ENCODE measurements at places on chromosomes 4 and X.

GRCh38 chr4:99430106-99430505 lies 5.0 kb downstream of the ADH7 start:
- no peak for DNase-seq

GRCh38 chrX:150310881-150311280 lies 52.2 kb upstream of the MAMLD1 start:
- DNase-seq: no peak

DNA sequence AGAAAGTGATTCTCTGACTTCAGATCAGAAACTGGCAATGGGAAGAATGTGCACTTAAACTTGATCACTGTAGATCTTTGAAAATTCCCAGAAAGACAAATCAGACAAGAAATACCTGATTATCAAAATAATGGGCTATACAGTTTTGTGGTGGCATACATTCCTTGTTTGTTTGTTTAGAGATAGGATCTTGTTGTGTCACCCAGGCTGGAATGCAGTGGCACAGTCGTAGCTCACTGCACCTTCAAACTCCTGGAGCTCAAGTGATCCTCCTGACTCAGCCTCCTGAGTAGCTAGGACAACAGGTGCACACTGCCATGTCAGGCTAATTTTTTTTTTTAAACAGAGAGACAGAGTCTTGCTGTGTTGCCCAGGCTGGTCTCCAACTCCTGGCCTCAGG lies 81.0 kb upstream of the SPRY1 start:
- no peak for DNase-seq

GRCh38 chr4:185773419-185773818 lies 38.6 kb downstream of the SORBS2 start:
- DNase-seq: no peak

DNA sequence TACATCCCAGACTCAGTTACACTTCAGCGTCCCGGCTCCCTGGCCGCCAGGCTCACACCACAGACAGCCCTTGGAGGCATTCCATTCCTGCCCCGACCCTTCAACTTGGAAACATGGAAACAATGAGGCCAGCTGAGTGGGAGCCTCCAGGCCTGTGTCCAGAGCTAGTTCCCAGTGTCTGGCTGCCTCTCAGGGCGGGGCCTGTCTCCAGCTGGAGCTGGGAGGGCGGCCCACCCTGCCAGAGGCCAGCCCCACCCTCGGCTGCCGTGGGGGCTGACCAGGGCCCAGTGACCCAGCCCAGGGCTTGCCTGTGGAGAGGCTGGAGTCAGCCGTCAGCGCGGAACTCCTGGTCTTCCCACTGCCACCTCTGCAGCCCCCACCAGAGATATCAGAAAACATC lies 37.4 kb upstream of the SPON2 start:
- no peak for DNase-seq

DNA sequence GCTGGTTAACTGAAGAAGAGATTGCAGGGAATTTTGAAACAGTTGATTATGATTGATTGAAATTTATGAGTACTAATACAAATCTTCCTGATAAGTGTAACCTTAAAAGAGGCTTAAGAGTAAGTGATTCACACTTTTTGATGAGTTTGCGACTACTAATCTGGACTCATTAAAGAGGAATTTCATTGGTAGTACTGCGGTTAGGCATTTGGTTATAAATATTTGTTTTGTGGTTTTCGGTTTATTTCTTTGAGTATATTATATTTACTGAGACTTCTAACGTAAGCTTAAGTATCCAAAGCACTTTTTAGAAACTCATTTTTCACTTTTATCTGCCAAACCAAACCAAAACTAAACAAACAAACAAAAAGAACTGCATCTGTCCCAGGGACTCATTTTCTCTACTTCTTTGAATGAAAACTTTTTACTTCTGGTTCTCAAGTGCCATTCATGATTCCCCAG lies 20.7 kb downstream of the SLIT2 start:
- DNase-seq: no peak

GRCh38 chr4:41656106-41656505 lies 92.4 kb downstream of the PHOX2B start:
- DNase-seq: no peak

- no peak for DNase-seq
These were observed 105.9 kb downstream of the TEX13A start for GRCh38 chrX:105114554-105115130.

DNA sequence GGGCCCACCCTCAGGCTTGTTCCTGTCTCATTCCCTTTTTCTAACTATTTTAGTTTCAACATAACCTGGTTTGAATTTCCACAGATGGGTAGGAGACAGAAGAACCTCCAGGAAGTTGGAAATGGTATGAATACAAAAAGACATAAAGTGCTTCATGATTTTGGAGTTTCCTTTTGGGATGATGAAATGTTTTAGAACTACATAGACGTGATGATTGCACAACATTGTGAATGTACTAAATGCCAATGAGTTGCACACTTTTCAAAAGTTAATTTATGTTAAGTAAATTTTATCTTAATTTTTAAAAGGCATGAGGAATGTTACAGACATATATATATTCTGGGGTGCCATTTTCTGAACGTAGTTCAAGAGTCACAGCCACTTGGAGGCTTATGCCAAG lies 41.1 kb upstream of the IBSP start:
- DNase-seq: no peak

DNA sequence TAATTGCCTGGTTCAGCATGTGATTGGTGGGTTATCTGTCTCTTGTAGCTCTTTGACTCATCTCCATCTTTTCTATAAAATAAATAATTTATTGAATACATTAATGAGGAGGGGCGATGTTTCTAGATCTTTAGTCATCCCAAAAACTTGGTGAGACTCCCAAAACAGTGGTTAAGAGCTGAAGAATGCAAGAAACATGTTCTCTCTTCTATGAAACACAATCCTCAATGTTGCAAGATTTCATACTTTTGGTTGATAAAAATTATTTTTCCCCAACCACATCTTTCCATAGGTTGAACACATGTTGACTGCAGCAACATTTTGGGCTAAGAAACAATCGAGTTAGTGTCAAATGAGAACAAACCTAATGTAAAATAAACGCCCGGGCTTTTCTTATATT lies 1.2 kb upstream of the TMEM47 start:
- DNase-seq: no peak

DNA sequence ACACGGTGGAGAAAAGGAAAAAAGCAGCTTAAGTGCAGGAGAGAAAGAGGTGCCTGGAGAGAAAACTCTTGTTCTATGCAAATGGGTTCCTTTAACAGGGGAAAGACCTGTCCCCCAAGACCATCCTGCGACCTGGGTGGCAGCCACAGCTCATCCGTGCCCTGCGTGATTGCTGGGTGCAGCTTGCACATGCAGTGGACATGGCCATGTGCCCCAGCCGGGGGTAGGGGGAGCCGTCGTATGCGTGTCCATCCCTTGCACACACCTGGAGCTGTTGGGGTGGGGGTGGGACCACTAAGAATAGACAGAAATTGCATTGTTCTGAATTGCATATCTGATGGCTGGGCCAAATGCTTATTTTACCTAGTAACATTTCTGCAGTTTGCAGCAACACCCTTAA lies 171.9 kb downstream of the GUCY2F start:
- DNase-seq: no peak

- DNase-seq: no peak
These were observed 21.9 kb upstream of the ZNF81 start for GRCh38 chrX:47814851-47815250.

- no peak for DNase-seq
These were observed 26.4 kb upstream of the PPARGC1A start for GRCh38 chr4:23916282-23916681.

- no peak for DNase-seq
These were observed 570.9 kb downstream of the MID1IP1 start for GRCh38 chrX:39372115-39372514.

- no peak for DNase-seq
These were observed 592.4 kb downstream of the ACTRT1 start for GRCh38 chrX:127459790-127460189.

DNA sequence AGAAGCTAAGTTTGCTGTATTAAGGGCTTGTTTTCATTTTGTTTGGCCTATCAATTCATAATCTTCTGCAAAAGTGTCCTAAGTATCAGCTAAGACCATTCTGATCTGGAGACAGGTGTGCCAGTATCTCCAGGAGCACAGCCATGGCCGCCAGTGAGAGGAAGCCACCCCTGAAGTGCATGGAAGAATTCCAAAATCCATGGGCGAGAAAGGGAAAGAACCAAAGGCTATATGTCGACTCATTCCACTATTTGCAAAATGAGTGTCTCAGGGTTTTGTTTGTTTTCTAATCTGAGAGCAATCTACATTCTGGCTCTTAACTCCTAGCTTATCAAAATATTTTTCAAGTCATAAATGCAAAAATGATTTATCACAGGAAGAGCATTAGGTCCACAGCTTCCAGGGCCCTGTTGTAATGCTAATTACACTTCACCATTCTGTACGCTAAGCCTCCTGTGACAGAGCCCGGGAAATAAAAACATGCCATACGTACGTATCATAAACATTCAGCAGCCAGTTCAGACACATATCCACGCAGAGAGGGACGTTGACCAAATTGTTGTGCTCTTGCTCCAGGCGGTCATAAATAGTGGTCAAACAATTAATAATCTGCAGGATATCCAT lies 137.3 kb upstream of the FTHL17 start:
- no peak for DNase-seq
